ENCODE measurements at places on chromosomes 4 and X.

DNA sequence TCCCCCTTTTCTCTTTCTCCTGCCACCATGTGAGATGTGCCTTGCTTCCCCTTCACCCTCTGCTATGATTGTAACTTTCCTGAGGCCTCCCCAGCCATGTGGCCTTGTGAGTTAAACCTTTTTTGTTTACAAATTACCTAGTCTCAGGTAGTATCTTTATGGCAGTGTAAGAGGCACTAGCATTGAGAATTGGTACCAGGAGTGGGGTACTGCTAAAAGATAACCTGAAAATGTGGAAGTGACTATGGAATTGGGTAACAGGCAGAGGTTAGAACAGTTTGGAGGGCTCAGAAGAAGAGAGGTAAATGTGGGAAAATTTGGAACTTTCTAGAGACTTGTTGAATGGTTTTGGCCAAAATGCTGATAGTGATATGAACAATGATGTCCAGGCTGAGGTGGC, 182.0 kb downstream of the CHM start:
- DNase-seq = no peak

- DNase-seq = no peak
These were observed 2.1 kb upstream of the ETDC start for GRCh38 chrX:135307171-135307570.

DNA sequence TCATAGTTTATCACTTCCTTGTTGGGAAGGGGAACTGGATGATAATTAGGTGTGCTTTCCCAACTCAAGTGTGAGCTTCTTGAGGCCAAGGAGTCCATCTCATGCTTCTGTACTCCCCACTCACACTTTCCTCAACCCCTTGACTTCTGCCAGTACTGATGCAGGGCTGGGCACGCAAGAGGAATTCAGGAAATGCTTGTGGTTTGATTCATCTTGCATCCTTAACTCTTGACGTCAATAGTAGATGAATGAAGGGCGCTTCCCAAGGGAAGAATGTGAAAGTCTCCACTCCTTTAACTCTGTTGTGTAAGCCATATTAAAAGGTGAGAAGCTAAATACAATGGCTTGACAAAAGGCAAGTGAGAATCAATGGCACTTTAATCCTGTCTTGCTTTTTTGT, 101.8 kb downstream of the AGTR2 start:
- DNase-seq = no peak

- no peak for DNase-seq
These were observed 191.6 kb downstream of the DLG3 start for GRCh38 chrX:70636218-70636617.

DNA sequence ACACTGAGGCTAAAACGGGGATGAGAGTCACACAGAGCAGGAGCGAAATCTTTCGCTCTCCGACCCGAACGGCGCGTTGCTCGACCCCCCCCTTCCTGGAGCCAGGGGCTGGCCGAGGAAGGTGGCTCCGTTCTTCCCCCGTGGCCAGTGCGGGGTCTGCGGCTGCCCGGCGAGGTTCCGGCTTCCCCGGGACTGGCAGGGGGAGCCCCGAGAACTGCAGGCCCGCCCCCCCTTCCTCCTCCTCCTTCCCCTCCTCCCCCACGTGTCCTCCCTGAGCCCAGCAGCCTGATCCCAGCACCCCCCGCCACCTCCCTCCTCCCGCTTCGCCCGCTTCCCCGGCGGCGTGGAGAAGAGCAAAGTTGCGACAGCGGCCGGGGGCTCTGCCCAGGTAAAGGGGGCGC, 2.4 kb upstream of the BCORL1 start:
- DNase-seq = no peak

DNA sequence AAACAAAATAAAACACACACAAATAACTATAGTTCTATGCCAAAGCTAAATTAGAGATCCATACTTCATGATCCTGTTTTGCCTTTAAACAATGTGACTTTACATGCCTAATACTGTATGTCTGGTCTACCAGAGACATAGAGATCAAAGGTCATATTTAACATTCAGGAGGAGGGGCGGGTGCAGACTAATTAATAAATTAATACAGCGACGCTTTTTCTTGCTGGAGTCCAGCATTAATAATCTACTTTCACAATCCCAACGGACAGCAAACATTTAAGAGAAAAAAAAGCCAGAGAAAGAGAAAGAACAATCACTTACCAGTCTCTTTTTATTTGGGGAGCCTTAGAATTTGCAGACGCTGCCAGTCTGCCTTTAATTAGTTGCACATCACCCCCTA, 509 bp downstream of the CXXC4 start:
- DNase-seq = no peak

DNA sequence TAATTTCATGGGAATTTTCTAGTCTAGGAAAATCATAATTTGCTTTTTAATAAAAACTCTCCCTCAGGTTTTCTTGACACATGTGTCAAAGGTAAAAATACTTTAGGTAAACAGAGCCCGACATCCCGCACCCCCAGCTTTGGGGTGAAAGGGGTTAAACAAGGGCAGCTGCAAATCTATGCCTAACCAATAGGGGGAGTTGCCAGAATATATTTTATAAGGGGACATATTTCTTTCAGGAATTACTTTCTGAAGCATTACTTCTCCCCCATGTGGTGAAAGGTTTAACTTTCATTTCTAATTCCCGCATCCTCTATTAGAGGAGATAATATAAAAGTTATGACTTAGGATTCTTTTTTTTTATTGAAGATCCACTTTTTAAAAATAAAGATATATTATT, 53.9 kb upstream of the HEPH start:
- no peak for DNase-seq

- no peak for DNase-seq
These were observed 56.0 kb downstream of the VGLL1 start for GRCh38 chrX:136588036-136588435.

DNA sequence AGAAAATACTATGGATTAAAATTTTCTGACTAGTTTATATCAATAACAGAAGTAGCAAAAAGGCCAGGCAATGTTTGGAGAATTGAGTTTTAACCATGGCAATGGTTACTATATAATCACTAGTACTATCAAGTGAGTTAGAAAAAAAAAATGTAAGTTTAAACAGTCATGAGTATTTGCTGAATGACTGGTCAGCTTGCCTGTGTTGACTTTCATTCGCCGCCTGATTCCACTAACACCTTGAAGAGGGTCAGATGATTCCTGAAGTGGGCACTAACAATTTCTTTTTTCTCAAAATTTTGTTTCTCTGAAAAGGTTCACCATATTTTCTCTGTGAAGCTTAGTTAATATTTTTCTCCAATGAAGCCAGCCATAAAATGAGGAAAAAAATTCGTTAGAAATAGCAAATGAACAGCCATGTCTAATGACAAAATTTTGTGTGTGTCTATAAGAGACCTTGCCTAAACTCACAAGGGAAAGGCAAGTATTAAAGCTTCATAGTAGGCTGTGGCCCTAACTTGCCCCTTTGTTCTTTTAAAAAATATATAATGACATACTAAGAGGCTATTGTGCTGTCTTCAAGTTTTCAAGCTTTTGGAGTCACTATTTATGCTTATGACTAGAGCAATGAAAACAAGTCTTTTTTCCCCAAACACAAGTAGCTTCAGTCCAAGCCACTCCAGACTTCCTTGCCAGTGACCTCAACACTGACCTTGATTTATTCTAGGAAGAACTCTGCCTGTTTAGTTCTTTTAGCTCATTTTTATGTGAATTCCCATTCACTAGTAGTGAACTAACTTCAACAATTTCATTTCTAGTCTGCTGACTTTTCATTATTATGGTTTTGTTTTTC, 18.4 kb upstream of the FHDC1 start:
- DNase-seq = no peak

- DNase-seq = no peak
These were observed 57.1 kb downstream of the TNIP2 start for GRCh38 chr4:2698951-2699505.

GRCh38 chrX:48540028-48540375, 488 bp downstream of the TBC1D25 start:
- no peak for DNase-seq

- no peak for DNase-seq
These were observed 167.8 kb downstream of the AFAP1 start for GRCh38 chr4:7771541-7772507.

DNA sequence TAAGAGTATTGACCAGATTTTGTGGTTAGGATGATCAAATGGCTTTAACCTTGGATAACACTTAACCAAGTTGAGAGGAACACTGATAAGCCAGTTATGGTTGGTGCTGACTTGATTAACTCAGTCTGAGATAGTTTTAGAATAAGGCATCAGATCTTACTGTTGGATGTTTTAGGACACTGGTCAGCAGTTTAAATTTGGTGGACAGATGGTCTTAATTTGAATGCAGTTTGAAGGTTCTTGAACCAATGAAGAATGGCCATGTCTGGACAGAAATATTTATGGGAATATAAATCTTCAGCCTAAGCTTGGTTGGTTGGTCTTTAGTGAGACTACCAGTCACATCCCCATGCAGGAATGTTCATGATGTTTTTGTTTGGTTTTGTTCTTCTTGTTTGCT, 2.6 kb upstream of the GIMD1 start:
- no peak for DNase-seq

DNA sequence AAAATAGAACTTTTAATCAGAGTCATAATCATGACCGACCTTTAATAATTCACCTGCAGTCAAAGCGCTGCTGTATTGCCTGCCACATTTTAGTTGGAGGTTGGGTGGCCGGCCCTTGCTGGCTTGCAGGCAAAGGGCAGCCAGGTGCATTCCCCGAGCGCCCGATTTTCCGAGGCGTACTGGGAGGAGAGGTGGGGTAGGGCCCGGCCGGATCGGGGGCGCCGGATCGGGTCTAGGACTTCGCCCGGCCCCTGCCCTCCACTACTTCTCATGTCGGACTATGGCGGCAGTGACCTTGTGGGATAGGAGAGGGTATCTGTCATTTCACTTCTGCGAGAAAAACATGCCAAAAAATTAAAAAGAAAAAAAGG, 2.5 kb upstream of the RS1 start:
- DNase-seq = peak; percentile 40

GRCh38 chr4:8350841-8351461, 81.4 kb downstream of the HTRA3 start:
- no peak for DNase-seq

- no peak for DNase-seq
These were observed 106.4 kb downstream of the SCLT1 start for GRCh38 chr4:128986908-128987307.

DNA sequence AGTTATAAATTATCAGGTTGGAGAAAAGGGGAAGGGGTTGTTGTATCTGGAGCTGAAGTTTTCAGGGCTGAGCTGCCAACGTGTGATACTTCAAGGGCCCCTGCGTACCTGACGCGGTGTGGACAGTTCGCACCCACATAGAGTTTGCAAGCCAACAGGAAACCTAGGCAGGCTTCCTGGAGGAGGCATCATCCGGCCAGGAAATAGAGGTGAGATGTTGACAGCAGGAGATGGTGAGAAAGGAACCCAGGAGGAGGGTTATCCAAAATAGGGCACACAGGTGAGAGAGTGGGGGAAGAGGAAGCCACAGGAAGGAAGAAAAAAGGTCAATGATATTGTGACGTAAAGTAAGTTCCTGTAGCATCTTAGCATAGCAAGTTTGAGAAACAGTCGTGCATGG, 127.2 kb downstream of the DHRSX start:
- no peak for DNase-seq

DNA sequence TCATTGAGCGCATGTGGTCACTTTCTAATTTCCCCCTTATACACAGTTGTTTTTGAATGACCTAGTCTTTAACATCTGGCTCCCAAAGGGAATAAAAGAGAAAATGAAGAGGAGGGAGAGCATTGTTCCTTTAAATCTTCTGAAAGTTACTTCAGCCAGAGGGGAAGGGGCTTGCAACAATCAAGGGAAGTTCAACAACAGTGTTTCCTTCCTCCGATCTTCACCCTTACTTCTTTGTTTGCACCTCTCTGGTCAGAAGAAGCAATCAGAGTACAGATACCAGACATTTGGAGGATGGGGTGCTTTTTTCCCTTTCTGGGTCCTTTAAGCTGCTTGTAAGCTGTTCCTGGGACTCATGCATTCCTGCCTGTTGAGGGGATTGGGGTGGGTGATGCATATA, 125.4 kb downstream of the TBC1D19 start:
- no peak for DNase-seq

GRCh38 chrX:136627409-136627808, 20.5 kb upstream of the CD40LG start:
- DNase-seq = no peak

- no peak for DNase-seq
These were observed 132.7 kb downstream of the BTC start for GRCh38 chr4:74661427-74662201.

DNA sequence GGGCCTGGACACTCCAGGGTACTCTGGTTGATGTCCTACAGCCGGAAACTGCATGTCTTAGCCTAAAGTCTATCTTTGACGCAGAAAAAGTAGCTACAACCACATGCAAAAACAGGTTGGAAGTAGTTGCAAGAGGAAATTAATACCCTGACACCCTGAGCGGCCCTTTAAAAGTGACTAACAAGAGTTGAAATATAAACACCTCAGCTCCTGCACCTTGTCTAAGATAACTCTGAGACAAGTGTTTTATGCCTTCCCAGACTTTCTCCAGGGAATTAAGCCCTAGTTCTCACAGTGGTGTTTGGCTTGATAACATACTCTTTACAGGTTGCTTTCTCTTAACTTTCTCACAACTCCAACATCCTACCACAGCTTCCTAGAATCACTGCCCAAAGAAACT, 943.1 kb downstream of the DMD start:
- no peak for DNase-seq

GRCh38 chrX:133085785-133086184, 11.1 kb downstream of the USP26 start:
- DNase-seq = no peak

GRCh38 chrX:126509923-126510322, 42.7 kb downstream of the DCAF12L1 start:
- DNase-seq = no peak

DNA sequence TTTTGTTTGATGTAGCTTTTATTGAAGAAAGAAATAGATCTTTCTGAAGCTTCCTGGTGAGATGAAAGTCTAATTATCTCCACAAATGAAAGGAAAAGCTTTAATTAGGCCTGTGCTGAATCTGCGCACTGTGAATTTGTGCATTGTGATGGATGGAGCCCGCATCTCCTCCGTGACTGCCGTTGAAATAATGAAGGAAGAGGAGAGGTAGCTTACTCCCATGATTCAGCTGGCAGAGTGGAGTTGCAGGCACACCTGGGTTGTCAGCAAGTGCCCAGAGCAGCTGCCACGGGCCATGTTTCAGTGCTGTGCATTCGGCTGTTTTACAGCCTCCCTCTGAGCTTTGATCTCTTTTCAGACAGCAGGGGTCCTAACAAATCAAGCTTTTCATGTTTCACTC, 735.3 kb upstream of the TENM3 start:
- no peak for DNase-seq

GRCh38 chr4:123443401-123444289, 47.0 kb downstream of the SPRY1 start:
- no peak for DNase-seq

GRCh38 chr4:95606739-95607138, 58.0 kb upstream of the UNC5C start:
- no peak for DNase-seq

GRCh38 chr4:156378033-156378665, 424.5 kb upstream of the CTSO start:
- no peak for DNase-seq

Data from NCI-H345 (cell line).